Large intestine (tissue), 12 donors: ENCODE measurements at places on chromosomes 13 and 19.
A peak's percentile ranks its signal among the peaks of the same experiment; 100 is the strongest.

- DNase-seq, result no peak
These were observed 5.1 kb upstream of the DHDH start for GRCh38 chr19:48928164-48929025.

GRCh38 chr19:6971366-6971765 is 49.9 kb downstream of the MBD3L2B start:
- DNase-seq, result no peak

DNA sequence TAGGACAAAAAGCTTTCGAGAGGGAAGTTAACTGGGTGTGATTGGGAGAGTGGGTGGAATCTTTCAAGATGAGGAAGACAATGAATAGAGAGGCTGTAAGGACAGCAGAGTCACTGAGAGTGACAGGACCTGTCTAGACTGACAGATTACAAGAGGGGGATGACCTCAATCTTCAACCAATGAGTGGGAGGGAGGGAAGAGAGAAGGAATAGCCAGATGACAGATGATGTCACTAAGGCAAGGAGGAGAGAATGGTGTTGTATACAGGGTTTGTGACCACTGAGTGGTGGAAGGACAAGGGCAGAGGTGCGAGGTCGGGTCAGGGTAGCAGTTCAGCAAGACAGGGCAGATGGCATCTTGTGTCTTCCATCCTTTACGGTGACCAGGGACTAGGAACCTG is 5.8 kb upstream of the ILF3 start:
- no peak for DNase-seq

DNA sequence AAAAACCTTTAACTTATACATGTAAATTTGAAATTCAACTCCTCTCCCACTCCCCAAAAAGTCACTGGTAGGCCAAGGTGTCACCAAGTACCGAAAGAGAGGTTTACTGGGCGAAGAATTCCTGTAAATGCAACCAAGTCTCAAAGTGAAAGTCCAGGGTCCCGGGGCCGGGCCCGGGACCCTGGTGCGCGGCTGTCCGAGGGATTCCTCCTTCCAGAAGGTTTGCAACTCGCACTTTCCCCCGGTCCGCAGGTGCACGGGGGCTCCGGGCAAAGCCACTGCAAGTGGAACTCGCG is 1.1 kb downstream of the STK24 start:
- DNase-seq, result no peak

GRCh38 chr19:34408411-34408810 is 4.2 kb downstream of the PDCD2L start:
- no peak for DNase-seq

DNA sequence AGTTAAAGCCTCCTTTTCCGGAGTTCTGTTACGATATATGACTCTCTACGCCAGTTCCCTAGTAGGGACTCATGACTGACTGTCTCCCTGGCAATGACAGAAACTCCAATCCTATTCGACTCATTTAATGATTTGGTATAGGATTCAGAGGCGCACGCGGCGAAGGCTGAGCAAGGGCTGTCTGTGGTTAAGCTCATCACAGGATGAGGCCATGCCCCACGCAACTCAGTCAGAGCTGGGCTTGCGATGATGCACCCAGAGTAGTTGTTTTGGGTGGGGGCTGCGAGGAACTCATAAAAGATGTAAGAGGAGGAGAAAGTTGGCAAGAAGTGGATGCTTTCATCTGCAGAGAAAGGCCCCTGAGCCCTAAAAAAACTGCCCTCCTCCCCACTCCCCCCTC is 468 bp upstream of the SERTM1 start:
- DNase-seq, result no peak

DNA sequence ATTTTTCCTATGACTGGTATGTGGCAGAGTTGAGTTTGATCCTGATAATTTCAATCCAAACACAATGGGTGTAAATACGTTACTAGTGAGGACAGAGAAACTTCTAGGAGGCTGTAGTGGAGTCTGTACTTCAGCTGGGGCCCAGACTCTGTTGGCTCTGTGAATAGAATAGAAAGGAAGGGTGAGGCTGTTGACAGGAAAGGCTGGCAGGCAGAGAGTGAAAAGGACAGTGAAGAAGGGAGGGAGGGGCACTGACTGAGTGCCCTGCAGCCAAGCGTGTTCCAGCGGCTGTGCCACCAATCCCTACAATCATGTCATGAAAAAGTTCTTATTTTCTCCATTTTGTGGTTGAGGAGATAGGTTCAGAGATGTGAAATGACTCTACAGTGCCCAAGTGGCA is 80.5 kb downstream of the MBNL2 start:
- no peak for DNase-seq

DNA sequence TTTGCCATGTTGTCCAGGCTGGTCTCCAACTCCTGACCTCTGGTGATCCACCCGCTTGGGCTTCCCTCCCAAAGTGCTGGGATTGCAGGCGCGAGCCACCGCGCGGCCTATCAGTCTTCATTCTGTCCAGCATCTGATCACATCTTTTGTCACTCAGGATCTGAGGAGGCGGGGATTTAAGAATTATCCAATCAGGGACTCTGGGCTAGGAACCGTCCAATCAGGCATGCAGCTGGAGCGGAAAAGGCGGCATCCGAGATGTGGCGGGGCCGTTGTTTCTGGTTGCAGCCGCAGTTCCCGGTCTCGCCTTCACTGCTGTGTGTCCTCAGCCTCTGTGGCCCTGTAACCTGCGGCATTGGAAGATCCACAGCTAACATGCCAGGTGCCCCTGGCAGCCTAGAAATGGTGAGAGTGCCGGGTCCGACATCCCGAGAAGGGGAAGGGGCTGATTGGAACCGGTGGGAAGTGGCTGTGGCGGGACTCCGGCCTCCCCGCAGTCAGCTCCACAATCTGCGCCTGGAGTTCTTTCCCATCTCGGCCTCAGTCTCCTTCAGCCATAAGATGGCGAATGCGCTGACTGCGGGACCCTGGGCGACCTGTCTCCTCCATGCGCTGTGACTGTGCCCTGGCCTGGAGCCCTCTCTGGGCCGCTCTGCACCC is at the start of gene ZNF729:
Gene ZNF729 (plus strand): TSS at position 291 of the 660 bp plus-strand sequence. CDS start 85 bp downstream, at position 376.
- DNase-seq, result no peak

DNA sequence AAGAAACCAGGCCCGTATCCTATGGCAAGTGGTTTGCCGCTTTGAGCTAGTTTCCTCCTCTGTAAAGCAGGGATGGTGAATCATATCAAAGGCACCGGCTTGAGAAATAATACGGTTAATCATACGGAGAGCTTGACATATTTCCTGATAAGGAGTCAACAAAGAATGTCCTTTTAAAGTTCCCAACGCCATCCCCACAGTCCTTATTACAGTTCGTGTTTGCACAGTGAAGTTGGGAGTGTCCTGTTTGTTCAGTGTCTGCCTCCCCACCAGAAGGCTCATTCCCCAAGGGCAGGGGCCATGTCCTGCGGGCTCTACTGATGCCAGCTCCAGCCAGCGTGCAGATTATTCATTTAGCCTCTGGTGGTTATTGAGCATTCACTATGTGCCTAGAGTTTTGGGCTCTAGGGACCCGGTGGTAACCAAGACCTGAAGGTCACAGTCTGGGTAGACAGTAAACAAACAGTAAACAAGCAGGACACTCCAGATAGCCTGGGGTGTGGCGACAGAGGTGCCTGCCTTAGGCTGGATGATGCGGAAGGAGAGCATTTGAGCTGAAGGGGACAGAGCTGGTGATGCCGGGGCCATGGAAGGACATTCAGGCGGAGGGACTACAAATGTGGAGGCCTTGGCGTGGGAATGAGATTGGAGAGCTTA is 6.3 kb downstream of the GRAMD1A start:
- DNase-seq, result peak; percentile 93

GRCh38 chr19:2044709-2045500 is 6.1 kb downstream of the MKNK2 start:
- no peak for DNase-seq
